ENCODE measurements at places on chromosomes 11 and 22.

DNA sequence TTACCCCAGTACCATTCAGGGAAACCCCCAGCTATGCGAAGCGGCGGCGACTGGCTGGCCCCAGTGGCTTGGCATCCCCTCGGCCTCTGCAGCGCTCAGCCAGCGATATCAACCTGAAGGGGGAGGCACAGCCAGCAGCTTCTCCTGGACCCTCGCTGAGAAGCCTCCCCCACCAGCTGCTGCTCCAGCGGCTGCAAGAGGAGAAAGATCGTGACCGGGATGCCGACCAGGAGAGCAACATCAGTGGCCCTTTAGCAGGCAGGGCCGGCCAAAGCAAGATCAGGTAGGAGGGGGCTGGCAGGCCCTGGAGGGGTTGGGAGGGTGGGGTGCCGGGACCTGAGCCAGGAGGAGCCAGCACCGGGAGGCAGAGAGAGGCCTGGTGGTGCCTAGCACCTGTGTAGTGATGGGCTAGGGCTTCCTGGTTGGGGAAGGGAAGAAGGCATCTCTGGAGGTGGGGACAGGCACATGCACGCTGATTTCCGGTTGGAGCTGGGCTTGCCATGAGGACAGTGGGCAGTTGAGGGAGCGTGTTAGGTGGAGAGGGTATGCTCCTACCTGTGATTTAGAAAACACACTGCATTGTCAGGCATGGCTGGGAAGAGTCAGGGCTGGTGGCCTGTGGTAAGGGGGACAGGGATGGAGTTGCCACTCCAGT, 22.3 kb downstream of the SHANK3 start:
- DNase-seq: no peak

DNA sequence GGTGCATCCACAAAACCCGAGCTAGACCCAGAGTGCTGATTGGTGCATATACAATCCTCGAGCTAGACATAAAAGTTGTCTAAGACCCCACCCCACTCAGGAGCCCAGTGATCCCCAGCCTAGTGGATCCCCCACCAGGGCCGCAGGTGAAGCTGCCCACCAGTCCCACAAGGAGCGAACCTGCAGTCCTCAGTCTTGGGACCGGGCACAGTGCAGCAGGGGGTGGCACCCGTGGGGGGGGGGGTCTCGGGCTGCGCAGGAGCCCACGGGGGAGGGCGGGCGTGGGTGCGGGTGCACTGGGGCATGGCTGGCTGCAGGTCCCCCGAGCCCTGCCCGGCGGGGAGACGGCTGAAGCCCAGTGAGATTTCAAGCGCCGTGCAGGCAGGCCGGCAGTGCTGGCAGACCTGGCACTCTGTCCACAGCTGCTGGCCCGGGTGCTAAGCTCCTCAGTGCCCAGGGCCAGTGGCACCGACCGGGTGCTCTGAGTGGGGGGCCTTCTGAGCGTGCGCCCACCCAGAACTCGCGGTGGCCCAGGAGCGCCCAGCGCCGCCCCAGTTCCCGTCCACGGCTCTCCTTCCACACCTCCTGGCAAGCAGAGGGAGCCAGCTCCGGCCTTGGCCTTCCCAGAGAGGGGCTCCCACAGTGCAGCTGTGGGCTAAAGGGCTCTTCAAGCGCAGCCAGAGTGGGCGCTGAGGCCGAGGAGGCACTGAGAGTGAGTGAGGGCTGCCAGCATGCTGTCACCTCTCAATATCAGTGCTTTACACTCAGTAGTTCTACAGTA, 989.1 kb downstream of the FAM181B start:
- no peak for DNase-seq

DNA sequence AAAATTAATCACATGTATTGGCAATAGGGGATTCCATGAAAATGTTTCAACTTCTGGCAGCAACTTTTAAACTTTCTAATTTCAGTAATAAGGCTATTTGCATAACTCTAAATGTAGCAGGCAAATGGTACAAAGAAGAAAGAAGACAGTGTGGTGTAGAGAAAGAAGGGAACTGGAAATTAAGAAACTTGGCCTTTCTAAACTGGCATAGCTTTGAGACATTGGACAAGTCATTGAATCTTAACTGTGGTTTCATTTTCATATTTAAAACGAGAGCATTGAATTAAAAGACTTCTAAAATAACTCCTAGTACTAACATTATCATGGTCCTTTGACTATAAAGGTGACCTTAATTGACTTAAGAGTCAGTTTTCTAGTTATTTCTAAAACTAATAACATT, 125.0 kb downstream of the UVRAG start:
- DNase-seq: no peak

- DNase-seq: peak; percentile 75
Measured at GRCh38 chr11:3340025-3340424, 38.9 kb downstream of the ZNF195 start.

DNA sequence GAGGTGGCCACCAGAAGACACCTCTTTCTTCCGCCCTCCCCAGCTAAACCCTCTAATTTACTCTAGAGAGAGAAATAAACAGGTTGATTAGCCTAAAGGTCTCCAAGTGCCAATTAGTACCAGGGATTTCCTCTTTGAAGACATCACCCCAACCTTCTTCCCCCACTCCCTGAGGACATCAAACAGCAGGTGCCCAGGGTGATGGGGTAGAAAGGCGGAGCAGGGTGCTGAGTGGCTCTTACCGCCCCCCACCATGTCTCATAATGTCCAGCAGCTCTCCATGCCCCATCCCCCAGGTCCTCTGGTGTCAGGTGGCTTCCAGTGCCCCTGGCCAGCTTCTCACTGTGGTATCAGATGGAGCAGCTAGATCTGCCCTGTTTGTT, 5.3 kb upstream of the GNAZ start:
- no peak for DNase-seq

- no peak for DNase-seq
Measured at GRCh38 chr11:57397394-57397990, 7.0 kb upstream of the PRG2 start.

GRCh38 chr22:17370026-17370765, 936 bp downstream of the CECR2 start:
- no peak for DNase-seq

All from fibroblast of villous mesenchyme (primary cell).